ENCODE measurements at places on chromosomes 5 and 9.
A peak's percentile ranks its signal among the peaks of the same experiment; 100 is the strongest.

DNA sequence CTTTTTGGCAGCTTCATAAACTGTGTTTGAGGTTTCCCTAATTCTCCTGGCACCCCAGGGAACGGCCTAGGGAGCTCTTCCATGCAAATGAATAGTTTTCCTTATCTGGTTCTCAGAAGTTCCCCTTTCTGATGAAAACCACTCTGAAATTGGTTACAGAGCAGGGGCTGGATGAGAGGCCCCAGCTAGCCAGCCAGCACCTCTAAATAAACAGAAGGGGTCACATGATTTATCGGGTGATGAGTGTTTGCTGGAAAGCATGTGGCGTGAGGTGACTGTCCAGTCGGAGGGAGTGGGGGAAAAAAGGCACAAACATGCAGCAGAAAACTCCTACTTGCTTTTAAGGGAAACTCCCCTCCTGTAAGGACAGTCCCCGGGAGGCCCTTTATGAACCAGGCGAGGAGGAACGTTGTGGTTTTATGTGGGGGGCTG, 261.2 kb upstream of the ANKRD55 start:
- no peak for DNase-seq

GRCh38 chr9:5629312-5630080, 589 bp downstream of the RIC1 start:
- no peak for DNase-seq

GRCh38 chr9:32161720-32162119, 222.7 kb upstream of the ACO1 start:
- DNase-seq, result no peak

DNA sequence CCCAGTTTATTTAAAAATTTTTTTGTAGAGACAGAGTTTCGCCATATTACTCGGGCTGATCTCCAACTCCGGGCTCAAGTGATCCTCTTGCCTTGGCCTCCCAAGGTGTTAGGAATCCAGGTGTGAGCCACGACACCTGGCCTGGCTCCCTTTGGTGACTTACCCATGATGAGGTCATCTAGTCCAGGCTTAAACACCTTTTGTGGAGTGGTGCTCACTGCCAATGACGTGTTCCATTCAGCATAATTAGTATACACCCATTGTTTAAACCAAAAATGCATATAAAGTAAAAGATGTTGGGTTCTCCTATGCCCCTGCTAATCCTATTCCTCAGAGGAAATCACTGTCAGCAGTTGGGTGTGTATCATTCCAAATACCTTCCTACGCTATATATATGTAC, 91.0 kb downstream of the HSPA4 start:
- DNase-seq, result no peak

DNA sequence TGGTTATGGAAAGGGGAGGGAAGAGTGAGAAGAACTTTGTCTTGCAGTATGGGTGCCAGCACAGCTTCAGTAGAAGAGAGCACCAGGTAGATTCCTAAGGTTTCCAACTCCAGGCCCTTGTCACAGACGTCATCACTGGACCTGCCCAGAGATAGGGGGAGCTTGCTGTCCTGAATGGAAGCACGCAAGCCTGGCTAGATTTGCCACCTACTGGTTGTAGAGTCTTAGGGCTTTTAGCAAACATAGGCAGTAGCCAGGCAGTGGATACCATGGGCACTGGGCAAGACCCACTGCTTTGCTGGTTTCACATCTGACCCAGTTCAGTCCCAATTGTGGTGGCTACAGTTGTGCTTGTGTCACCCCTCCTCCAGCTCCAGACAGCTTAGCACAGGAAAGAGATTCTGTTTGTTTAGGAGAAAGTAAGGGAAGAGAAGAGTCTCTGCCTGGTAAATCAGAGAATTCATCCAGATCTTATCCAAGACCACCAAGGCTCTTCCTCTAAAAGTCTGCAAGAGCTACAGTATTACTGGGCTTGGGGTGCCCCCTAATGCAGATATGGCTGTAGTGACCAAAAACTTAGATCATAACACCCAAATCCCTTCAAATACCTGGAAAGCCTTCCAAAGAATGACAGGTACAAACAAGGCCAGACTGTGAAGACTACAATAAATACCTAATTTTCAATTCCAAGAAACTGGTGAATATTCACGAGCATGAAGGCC, 158.9 kb downstream of the HINT1 start:
- no peak for DNase-seq

- no peak for DNase-seq
These were observed 489.1 kb downstream of the KCTD16 start for GRCh38 chr5:144659634-144660227.

GRCh38 chr9:27108981-27109541, at the start of gene TEK:
Gene TEK (plus strand): TSS chr9:27109225. CDS start chr9:27109591, 366 bp downstream.
- no peak for DNase-seq

DNA sequence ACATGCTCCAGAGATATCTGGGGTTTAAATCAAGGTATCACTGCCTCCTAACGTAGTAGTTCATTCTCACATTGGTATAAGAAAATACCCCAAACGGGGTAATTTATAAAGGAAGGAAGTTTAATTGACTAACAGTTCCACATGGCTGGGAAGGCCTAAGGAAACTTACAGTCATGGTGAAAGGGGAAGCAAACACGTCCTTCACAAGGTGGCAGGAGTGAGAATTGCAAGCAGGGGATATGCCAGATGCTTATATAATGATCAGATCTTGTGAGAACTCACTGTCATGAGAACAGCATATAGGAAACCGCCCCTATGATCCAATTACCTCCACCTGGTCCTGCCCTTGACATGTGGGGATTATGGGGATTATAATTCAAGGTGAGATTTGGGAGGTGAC, 1280.2 kb upstream of the C9orf72 start:
- DNase-seq, result no peak

DNA sequence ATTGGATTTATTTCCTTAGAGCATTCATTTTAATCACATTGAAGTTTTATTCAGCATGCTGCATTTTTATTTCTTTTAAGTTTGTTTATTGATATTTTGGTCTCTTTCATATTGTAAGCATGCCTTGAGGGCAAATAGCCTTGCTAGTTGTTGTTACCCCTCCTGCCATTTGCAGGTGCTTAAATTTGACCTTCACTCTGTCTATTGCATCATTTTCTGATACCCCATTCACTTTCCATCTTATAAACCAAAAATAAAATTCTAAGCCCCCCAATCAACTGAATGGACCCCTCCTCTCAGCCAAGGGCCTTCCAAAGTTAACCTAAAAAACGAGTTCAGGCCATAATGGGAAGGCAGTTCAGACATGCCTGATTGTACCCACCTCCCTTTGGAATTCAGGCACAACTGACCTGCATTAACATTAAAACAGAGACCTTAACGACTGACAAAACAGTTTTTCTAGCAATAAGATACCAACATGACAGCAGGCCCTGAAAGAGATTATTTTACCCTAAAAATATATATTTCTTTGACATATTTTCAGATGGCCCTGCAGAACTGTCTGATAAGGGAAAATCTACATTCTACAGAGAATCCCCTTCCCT, 32.1 kb downstream of the TARS1 start:
- DNase-seq, result no peak

GRCh38 chr5:179755022-179755421, 22.4 kb downstream of the MAML1 start:
- DNase-seq, result no peak

DNA sequence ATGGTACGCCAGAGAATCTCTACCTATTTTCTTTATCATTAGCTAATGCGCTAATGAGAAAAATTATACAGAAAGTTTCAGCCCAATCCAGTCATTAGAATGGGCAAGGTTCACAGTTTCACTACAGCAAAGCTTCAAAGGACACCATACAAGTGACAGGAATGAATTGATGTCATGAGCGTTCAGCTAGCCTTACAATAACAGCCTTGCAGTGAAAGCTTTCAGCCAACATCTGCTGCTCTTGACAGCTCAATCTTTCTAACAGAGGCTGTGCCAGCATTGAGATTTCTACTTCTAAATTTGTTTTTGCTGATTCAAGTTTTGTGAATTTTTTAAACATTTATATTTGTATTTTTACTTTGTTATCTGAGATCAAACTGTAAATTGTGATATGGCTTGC, 302.4 kb upstream of the FAM174A start:
- DNase-seq, result no peak

GRCh38 chr5:151248651-151249050, 4.3 kb upstream of the GM2A start:
- no peak for DNase-seq

DNA sequence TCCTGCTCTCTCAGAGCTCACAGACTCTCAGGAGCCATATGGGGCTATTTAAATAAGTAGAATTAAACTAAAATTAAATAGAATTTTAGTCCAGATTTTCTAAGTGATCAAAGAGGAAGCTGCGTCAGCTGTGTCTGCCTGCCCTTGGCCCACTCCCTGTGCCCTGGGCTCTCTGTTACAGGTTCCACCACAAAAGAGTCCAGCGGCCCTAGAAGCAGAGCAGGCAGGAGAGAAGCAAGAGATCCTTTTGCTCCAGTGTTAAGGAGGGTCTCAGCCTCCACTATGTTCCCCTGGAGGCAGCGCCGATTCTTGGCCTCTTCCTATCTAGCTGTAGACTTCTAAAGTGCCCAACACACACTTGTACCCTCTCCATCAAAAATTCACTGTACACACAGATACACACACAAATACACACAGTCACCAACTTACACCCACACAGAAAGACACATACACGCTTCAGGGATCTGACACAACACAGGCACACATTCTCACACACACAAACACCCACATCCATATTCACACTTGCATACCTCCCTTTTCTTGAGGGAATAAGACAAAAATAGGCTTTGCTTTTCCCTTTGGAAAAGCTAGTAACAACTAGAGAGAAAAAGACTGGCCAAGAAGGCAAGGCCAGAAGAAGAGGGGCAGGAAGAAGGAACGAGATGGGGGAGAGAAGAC, 5.5 kb upstream of the TNIP1 start:
- DNase-seq, result no peak

GRCh38 chr9:93306081-93306480, 122.1 kb downstream of the WNK2 start:
- DNase-seq, result no peak

- DNase-seq, result no peak
These were observed 100.7 kb downstream of the PHF2 start for GRCh38 chr9:93677048-93677571.

- DNase-seq, result no peak
These were observed 136.9 kb downstream of the DIRAS2 start for GRCh38 chr9:90505695-90506094.

GRCh38 chr5:95087816-95088317, 197.0 kb downstream of the MCTP1 start:
- DNase-seq, result no peak

GRCh38 chr9:18480662-18481093, 6.7 kb downstream of the ADAMTSL1 start:
- DNase-seq, result no peak

DNA sequence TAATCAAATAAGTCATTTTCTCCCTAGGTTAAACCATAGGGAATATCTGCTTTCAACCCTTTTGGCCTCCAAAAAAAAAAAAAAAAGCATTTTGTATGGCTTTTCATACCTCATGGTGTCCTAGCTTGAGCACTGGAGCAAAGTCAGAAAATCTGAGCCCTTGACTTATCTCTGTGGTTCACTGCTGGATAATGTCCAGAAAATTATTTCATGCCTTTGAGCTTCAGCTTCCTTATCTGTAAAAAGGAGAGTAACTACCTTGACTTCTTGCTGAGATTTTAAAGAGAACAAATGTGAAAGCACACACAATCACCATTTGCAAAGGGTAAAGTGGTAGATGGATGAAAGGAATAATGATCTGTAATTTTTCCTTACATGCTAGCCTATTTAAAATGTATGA, 165.9 kb downstream of the ALDH1A1 start:
- no peak for DNase-seq

- DNase-seq, result peak; percentile 82
These were observed 185.0 kb downstream of the GAPVD1 start for GRCh38 chr9:125446561-125447094.

GRCh38 chr5:150000990-150001659, 586 bp downstream of the HMGXB3 start:
- peak; percentile 28 for DNase-seq

DNA sequence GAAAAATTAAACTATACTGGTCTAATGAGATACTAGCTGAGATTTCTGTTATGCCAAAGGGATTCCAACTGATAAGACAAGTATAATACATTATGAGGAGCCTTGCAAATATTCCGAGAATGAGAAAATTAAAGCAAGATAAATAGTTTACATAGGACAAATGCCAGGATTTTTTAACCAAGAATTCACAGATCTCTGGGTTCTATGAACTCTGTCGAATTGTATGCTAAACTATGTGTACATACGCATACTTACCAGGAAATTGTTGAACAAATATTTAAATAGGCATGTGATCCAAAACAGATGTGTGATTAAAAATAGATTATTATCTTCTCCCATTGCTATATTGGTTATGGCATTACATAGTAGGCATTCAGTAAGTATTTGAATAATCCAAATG, 616.6 kb downstream of the GABRG2 start:
- DNase-seq, result no peak

All from memory B cell (primary cell).